ENCODE measurements at places on chromosomes 4 and X.
A peak's percentile ranks its signal among the peaks of the same experiment; 100 is the strongest.

- H3K4me3 ChIP-seq, result no peak overlapping the region
- H3K27ac ChIP-seq, result no peak overlapping the region
- no peaks in the 10 kb centered on the region for H3K4me1 ChIP-seq
- DNase-seq, result no peak
- H3K36me3 ChIP-seq, result no peaks in the 10 kb centered on the region
Observed at GRCh38 chr4:94414907-94415306, 36.8 kb upstream of the PDLIM5 start.

DNA sequence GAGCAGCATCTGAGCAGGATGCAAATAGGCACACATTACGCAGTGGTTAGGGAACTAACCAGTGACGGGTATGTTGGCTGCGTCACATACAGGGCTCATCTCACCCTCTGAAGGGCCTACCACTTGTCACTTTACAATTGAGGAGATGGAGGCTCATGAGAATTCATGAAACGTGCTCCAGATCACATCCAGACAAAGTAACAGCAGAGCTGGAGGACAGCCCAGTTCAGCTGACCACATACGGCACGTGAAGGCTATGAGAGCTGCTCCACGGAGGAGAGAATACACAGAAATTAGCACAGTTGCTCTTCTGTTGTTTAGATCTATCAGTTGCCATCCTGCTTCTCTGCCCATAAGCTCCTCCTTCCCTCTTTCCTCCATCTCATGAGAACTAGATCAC is 78.4 kb downstream of the FAM9B start:
- no peak for DNase-seq
- H3K36me3 ChIP-seq, result no peaks in the 10 kb centered on the region
- H3K4me1 ChIP-seq, result no peaks in the 10 kb centered on the region

DNA sequence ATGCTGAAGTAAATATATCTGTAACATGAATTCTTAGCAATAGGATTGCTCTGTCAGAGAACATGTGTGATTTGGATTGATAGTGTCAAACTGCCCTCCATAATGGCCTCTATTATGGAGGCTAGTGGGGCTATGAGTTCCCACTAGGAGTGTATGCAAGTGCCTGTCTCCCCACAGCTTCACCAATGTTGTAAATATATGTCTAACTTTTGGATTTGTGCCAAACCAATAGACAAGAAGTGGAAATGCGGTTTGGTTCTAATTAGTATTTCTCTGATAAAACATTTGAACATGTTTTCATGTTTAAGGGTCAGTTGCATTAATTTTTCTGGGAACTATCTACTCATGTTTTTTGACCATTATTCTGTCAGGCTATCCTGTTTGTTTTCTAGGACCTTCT is 28.1 kb downstream of the GPAT3 start:
- H3K27ac ChIP-seq, result no peak overlapping the region
- H3K27me3 ChIP-seq, result no peaks in the 10 kb centered on the region
- DNase-seq, result no peak
- H3K36me3 ChIP-seq, result no peaks in the 10 kb centered on the region

DNA sequence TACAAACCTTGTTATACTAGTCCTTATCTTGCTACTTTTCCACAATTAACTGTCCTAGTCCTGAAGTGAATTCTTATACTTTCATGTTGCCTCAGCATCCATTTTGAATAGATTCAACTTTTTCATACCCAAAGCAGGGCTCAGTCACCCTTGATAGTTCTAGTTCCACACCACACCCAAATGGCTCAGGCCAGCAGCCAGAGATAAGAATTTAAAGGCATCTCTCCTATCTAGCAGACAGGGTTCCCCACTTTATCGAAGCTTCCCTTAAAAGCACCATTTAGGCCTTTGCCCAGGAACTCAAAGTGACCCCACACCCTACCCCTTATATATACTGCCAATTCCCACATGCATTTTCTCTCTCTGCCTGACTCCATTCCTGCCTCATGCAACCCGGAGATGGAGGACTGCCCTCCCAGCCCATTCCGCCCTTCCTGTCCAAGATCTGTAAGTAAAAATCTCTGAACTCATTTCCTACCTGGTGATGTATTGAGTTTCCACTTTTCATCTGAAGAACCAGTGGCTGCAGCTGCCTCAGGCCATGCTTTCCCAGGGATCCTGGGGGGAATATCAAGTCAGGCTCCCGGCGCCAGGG is 63.7 kb upstream of the TXK start:
- no peak overlapping the region for H3K27ac ChIP-seq
- H3K4me1 ChIP-seq, result peaks cover 3% of the 10 kb centered on the region
- DNase-seq, result no peak
- H3K4me3 ChIP-seq, result no peak overlapping the region
- no peaks in the 10 kb centered on the region for H3K36me3 ChIP-seq

DNA sequence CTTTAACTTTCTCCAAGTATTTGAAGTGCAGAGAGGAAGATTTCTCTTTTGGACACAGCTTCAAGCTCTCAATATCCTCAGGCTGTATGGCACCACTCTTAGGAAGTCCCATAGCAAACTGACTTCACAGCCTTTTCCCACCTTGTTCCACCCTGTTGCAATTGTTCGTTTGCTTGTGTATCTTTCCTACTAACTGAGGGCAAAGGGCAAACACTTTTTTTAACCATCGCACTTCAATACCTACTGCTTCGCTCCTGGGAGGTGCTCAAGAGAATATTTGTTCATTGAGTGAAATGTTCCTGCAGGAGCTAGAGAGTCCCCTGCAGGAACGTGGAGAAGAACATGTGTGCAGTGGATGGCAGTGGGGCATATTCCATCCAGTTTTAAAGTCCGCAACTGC is 638.6 kb downstream of the BCOR start:
- no peak overlapping the region for H3K27ac ChIP-seq
- DNase-seq, result no peak
- no peak overlapping the region for H3K4me3 ChIP-seq
- H3K4me1 ChIP-seq, result no peaks in the 10 kb centered on the region
- H3K36me3 ChIP-seq, result no peaks in the 10 kb centered on the region

DNA sequence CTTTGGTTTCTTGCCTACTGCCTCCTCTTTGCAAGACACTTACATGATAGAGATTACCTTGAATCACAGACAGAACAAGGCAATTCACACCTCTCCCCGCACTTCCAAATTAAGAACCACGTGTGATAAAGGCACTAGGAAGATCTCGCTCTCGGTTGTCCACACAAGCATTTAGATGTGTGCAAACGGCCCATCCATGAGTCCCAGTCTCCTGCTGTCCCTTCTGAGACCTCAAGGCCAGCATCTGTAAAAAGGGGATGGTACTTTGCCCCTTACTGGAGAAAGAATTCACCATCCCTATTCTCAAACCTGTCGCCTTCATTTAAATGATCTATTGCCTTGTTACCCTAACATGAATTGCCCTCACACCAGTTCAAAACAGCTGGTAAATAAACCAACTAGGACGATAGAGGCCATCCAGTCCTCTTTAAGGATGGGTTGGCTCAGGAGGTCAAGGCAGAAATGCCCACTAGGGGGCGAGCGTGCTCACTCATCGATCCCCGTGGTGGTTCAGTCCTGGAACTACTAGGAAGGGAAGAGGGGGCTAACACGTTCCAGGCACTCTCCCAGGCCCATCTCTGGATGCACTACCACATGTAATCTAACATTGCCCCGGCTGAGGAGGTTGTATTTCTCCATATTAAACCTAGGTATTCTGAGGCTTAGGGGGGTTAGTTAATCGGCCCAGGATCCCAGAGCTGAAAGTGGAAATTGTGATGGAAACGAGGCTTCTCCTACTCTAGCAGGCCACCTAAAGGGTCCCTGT is 95.8 kb downstream of the DHX15 start:
- no peaks in the 10 kb centered on the region for H3K4me1 ChIP-seq
- H3K4me3 ChIP-seq, result no peak overlapping the region
- H3K27me3 ChIP-seq, result peaks cover 4% of the 10 kb centered on the region
- H3K27ac ChIP-seq, result no peak overlapping the region

GRCh38 chr4:156420623-156421022 is 467.0 kb upstream of the CTSO start:
- no peaks in the 10 kb centered on the region for H3K4me1 ChIP-seq
- no peak for DNase-seq
- no peak overlapping the region for H3K27ac ChIP-seq

- H3K4me1 ChIP-seq, result no peaks in the 10 kb centered on the region
- DNase-seq, result no peak
- no peaks in the 10 kb centered on the region for H3K27me3 ChIP-seq
- H3K36me3 ChIP-seq, result no peaks in the 10 kb centered on the region
Observed at GRCh38 chrX:108537005-108537404, 97.4 kb downstream of the COL4A5 start.

DNA sequence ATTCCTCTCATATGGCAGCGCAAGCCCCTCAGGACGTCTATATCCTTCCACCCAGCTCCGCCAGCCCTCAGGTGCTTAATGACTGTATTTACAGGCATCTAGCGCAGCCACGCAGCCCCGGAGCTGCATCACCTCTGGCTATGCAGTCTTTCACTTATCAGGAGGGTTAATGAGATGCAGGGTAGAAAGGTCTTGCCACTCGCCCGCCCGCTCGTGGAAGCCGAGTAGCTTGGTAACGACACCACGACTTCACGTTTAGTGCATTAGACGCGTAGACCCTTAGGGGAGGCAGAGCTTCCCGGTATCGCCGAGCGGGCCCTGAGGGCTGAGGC is 1.5 kb upstream of the SLC16A2 start:
- H3K27ac ChIP-seq, result no peak overlapping the region
- DNase-seq, result no peak
- H3K4me3 ChIP-seq, result peak overlapping the region; percentile 54
- H3K36me3 ChIP-seq, result no peaks in the 10 kb centered on the region

- H3K4me1 ChIP-seq, result no peaks in the 10 kb centered on the region
- H3K27me3 ChIP-seq, result no peaks in the 10 kb centered on the region
- H3K4me3 ChIP-seq, result no peak overlapping the region
- DNase-seq, result no peak
- no peak overlapping the region for H3K27ac ChIP-seq
Observed at GRCh38 chr4:122759639-122760310, 27.3 kb downstream of the BBS12 start.

DNA sequence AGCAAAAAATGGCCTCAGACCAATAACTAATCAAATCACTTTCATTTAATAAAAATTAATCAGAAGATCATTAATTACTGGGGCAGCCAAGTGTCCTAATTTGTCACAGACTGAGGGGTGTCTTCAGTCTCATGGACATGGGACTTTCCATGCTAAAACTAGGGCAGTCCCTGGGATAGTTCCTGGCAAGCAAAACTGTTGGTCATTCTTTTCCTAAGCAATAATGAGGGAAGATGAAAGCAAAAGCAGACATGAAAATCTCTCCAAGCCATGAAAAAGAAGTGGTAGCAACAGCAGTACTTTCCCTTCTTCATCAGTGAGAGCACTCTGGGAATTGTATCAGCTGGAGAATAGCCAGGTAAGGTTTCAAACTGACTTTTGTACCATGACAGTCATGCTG is 3.7 kb upstream of the ANTXR2 start:
- no peak overlapping the region for H3K27ac ChIP-seq
- peaks cover 23% of the 10 kb centered on the region for H3K4me1 ChIP-seq
- no peak for DNase-seq
- H3K27me3 ChIP-seq, result no peaks in the 10 kb centered on the region

- no peak overlapping the region for H3K4me3 ChIP-seq
- no peaks in the 10 kb centered on the region for H3K27me3 ChIP-seq
- H3K36me3 ChIP-seq, result no peaks in the 10 kb centered on the region
- no peak for DNase-seq
- no peaks in the 10 kb centered on the region for H3K4me1 ChIP-seq
Observed at GRCh38 chr4:29571322-29571721, 1148.8 kb upstream of the PCDH7 start.

DNA sequence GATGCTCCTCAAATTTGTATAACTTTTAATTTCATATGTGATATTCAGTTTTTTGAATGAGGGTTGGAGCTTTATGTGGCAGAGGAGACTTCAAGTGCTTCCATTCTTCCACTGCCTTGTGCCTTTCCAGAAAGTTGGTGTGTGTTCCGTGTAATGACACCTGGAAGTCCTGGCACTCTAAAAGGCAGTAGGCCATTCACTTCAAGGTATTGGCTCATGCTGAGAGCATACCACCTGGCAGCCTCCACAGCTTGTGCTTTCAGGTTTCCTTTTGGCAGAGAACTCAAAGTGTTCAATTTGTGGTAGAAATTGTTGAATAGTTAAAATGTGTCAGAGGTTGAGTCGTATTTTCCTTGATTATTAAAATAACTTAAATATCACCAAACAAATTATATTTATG is 49.6 kb downstream of the GRIA2 start:
- H3K27me3 ChIP-seq, result no peaks in the 10 kb centered on the region
- no peaks in the 10 kb centered on the region for H3K4me1 ChIP-seq
- H3K36me3 ChIP-seq, result no peaks in the 10 kb centered on the region
- H3K4me3 ChIP-seq, result no peak overlapping the region
- no peak for DNase-seq
- no peak overlapping the region for H3K27ac ChIP-seq

DNA sequence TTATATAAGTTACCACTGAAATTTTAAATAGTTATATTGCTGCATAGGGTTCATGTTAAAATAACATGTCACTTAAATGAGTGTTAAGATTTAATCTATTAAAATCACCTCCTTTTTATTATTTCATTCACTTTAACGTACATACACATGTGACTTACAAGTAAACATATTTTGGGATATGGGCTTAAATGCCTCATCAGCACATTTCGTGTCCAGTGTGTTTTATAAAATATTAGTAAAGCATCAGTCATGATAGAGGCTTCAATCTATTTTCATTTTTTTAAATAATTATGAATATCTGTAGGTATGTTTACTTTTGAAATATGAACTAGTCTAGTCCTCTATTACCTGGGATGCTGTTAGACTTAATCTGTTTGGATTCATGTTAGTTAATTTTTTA is 143.6 kb downstream of the NPNT start:
- H3K4me3 ChIP-seq, result no peak overlapping the region
- H3K36me3 ChIP-seq, result no peaks in the 10 kb centered on the region
- no peak overlapping the region for H3K27ac ChIP-seq
- H3K27me3 ChIP-seq, result peaks cover 5% of the 10 kb centered on the region
- H3K4me1 ChIP-seq, result no peaks in the 10 kb centered on the region

GRCh38 chr4:12651876-12652275 is 832.3 kb downstream of the RAB28 start:
- no peaks in the 10 kb centered on the region for H3K27me3 ChIP-seq
- DNase-seq, result no peak
- no peaks in the 10 kb centered on the region for H3K4me1 ChIP-seq
- no peak overlapping the region for H3K4me3 ChIP-seq
- no peak overlapping the region for H3K27ac ChIP-seq
- no peaks in the 10 kb centered on the region for H3K36me3 ChIP-seq

DNA sequence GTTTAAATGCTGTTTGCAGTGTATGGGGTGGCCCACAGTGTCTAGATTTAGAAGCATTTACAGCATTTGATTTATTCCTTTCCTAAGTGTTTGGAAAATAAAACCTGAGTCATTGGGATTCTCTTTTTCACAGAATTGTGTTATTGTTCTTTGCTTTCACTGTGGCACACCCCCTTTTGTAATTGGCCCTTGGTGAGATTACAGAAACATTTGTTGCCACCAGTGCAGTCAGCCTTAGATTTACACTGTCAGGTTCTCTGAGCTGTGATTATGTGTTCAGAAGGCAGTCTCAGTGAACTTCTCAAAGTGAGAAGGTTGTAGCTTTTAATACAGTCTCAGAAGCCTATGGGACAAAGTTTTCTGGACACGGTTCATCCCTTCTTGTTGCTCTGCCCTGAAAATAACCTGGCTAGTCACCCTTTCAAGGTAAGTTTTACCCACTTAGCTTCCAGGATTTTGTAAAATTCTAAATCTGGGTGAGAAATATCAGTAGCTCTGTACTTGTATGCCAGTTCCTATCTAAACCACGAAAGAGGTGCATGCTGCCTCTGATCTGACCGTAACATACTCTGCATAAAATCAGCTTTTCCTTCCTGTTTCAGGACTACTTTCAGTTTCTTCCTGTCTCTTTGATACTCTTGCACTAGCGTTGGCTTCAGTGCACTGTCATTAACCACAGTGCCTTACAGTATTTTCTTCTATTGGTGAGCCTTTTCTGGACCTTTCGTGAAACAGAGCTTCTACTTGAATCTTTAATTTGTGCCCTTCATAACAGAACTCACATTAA is 12.6 kb downstream of the RUFY3 start:
- no peaks in the 10 kb centered on the region for H3K27me3 ChIP-seq
- H3K4me3 ChIP-seq, result peak overlapping the region; percentile 44
- H3K4me1 ChIP-seq, result peaks cover 35% of the 10 kb centered on the region
- DNase-seq, result peak; percentile 4

Measured in CD4-positive, alpha-beta T cell (primary cell).